ENCODE measurements at places on chromosomes 1 and 21. TPM values are rescaled to one million over a fixed set of nuclear protein-coding genes. Genes with fewer than 3 reads are reported as not detected.

DNA sequence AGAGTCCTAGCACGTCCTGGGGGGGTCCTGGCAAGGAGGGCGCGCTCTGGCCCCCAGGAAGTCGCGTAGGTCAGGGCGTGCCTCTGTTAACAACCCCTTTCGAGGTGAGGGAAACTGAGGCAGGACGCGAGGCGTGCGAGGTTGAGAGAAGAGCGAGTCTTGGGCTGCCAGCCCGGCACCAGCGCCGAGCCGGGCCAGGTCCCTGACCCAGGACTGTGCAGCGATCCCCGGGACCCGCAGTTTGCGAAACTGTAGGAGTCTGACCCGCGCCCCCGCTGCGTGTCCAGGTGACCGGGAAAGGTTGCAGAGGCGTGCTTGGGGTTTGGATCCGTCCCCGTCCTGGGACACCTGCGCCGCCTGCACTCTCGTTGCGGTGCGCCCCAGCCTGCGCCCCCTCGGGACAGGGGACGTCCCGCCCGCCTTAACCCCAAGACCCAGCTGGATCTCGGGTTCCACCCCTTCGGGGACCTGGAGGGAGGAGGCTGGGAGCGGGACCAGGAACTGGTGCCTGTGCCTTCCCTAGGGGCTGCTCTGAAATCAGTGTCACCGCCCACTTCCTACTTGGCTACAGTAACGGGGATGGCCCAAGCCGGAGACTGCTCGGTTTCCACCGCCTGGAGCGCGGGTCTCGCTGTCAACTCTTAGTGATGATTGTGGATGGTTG, 493 bp downstream of the DISC1 start:
- DNase-seq, result peak; percentile 22

Gene ELAVL4
- total RNA-seq, result not detected

Gene LCE2B
- not detected for total RNA-seq

Gene CAMK1G
- total RNA-seq, result not detected

Gene RGS7
- not detected for total RNA-seq

GRCh38 chr1:3584915-3585314, 26.4 kb downstream of the MEGF6 start:
- DNase-seq, result no peak

Gene NBPF19
- total RNA-seq, result 6.1 TPM

Gene NPHS2
- not detected for total RNA-seq

DNA sequence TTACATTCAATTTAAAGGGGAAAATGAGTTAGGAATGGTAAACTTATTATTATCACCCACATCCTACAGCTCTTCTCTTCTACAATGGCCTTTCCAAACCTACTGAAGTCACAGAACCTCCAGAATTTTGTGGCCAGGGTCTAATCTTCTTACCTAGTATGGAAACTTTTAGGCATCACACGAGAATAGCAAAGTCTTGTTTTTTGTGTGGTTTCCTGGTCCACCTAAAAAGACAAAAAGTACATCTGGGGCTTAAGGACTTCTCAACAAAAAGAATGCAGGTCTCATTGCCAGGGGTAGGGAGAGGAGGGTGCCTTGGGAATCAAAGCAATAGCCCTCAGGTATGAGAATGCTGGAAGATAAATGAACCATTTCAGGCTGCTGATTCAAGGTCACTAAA, 345.3 kb downstream of the LMX1A start:
- DNase-seq, result no peak

DNA sequence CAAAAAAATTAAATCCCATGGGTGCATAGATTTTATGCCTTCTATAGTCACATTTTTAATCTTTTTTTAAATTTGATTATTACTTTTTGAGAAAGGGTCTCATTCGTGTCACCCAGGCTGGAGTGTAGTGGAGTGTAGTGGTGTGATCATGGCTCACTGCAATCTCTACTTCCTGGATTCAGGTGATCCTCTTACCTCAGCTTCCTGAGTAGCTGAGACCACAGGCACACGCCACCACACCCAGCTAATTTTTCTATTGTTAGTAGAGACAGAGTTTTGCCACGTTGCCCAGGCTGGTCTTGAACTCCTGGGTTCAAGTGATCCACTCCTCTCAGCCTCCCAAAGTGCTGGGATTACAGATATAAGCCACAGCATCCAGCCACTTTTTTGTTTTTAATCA, 10.4 kb downstream of the CBR3 start:
- DNase-seq, result no peak

DNA sequence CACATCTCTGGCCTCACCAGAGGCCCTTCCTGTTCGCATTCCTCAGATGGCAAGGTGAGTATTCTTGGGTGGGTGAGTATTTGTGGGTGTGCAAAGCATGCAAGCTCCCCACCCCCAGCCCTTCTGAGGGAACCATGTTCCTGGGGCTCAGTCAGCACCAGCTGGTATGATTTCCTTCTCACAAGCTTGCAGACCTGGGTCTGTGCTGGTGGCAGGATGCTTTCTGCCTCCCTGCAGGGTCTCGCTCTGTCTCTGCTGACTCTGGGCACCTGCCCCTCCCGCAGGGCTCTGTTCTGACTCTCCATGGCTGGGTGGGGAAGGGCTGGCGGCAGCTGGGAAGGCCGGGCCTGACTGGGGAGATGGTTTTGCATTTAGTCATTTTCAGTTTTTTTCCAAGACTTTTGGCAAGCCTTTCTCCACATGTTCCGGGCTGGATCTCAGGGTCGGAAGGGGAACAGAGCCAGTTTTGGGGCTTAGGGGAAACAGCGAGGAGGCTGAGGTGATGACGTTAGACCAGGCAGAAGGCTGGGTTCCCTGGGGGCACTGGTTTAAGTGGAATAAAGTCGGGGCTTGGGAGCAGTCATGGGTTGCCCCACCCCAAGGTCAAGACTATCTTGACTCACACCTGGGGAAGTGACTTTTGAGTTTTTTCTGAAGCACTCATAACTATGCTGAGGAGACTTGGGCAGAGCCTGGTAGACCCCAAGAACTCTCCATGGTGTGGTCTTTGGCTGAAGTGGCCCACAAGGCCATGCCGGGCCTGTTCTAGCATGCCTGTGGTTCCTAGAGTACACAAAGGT, 6.2 kb downstream of the RASSF5 start:
- peak; percentile 96 for DNase-seq

Gene SAMSN1
- not detected for total RNA-seq

- peak; percentile 29 for DNase-seq
Observed at GRCh38 chr1:99731384-99731783, 35.1 kb downstream of the FRRS1 start.

Gene OR2M7
- total RNA-seq, result not detected

Gene HCRTR1
- total RNA-seq, result not detected

- peak; percentile 50 for DNase-seq
Observed at GRCh38 chr1:225881959-225882693, at the start of gene TMEM63A. Gene TMEM63A, minus strand, starts transcription at chr1:225882380. Its CDS starts 4,800 bp downstream, at chr1:225877580.

Gene KCNT2
- total RNA-seq, result 0.38 TPM

Gene KCNK1
- total RNA-seq, result 25.8 TPM

- no peak for DNase-seq
Observed at GRCh38 chr1:202701200-202701599, 9.1 kb downstream of the SYT2 start.

DNA sequence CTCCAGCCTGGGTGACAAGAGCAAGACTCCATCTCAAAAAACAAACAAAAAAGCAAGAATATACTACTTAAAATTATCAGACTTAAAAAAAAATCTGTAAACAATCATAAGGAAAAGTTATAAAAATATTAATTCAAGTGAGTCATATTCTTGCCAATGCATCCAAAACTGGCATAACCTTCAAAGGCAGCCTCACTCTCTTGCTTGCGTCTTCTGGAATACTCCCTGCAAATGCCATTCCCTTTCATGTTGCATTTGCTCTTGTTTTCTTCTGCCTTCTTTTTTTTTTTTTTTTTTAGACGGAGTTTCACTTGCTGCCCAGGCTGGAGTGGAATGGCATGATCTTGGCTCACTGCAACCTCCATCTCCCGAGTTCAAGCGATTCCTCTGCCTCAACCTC, 32.2 kb upstream of the ZBTB8A start:
- no peak for DNase-seq

GRCh38 chr1:230970432-230970831, 8.2 kb downstream of the TTC13 start:
- no peak for DNase-seq

DNA sequence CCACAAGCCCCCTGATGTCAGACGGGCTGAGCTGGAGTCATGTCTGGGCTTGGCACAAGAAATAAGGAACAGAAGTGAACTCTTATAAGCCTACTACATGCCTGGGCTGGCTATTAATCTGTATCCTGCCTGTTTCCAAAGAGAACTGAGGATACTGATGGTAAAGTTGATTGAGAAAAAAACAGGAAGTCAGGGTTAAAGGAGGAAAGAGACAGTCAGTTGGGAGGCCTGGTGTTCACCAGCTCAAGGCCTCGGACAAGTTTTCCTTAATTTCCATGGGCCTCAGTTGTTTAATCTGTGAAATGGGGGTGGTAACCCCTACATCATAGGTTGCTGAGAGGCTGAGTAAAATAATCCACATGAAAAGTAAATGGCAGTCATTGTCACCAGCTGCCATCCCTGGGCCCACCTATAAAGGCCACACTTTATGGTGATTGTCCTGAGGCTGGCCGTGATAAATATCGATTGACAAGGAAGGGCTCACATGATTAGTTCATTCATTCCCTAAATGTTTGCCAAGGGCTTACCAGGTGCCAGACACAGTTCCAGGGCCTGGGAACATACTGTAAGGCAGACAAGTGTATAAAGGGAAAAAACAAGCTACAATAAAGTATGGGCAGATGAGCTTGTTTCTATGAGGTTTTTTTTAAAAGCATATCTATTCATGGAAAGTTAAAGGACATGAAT, 2.8 kb downstream of the ALDH4A1 start:
- DNase-seq, result peak; percentile 69

GRCh38 chr1:115506518-115506917, 135.3 kb upstream of the VANGL1 start:
- DNase-seq, result no peak

Gene DNM3
- total RNA-seq, result 0.64 TPM

Gene SYNJ1
- total RNA-seq, result 3.8 TPM

Gene KRTAP11-1
- not detected for total RNA-seq

DNA sequence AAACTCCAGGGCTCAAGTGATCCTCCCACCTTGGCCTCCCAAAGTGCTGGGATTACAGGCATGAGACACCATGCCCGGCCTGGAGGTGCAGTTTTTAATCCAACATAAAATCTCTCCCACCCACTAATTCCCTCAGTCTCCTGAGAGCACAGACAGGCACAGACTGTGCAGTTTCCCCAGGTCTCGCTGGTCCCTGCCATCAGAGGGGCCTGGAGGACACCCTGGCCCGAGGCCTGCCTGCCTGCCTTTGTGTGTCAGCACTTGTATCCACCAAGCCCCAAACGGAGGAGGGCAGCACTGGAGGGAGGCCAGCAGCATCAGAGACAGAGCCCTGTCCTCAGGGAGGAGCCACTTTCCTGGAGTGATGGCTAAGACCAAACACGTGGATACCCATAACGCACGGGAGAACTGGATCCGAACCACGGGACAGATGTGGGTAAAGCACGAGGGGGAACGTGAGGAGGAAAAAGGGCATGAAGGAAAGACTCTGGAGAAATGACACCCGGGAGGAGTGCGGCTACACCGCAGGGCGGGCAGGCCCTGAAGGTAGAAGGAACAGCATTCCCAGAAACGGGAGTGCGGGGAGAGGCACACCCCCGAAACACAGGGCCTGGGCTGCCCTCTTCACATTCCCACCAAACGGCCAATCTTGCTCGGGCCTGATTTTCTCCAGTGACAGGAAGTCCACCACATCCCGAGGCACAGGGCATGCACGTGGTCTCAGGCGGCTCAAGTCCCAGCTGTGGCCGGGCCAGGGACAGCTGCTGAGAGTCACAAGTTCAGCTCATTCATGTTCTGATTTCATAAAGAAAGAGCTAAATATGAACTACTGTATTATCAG, 29.7 kb downstream of the NPHP4 start:
- no peak for DNase-seq

Gene DAB1
- total RNA-seq, result 0.13 TPM

DNA sequence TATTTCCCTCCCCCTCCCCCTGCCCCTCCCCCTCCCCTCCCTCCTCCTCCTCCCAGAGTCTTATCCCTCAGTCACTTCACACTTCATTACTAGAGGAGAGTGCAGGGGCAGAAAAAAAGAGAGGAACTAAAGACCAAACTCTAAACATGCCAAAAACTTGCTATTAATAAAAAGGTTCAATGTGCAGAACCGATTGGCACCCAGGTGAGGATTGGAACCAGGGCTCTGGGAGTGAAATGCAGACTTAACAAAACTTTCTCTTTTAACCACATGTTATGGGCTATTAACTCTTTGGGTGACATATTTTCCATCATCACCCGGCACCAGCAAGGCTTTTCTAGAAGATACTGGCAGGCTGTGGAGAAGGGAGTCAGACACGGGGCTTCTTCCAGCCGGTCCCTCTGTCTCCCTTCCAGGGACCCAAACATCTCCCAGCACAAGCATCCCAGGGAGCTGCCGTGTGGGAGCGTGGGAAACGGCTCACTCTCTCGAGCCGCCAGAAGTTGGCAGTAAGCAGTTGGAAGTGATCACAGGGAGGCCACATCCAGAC, 13.6 kb downstream of the NID1 start:
- DNase-seq, result no peak

Gene DTL
- 0.26 TPM for total RNA-seq

GRCh38 chr1:214510914-214511638, 40.3 kb downstream of the PTPN14 start:
- no peak for DNase-seq

GRCh38 chr21:14956807-14957206, 108.0 kb downstream of the NRIP1 start:
- DNase-seq, result peak; percentile 86

DNA sequence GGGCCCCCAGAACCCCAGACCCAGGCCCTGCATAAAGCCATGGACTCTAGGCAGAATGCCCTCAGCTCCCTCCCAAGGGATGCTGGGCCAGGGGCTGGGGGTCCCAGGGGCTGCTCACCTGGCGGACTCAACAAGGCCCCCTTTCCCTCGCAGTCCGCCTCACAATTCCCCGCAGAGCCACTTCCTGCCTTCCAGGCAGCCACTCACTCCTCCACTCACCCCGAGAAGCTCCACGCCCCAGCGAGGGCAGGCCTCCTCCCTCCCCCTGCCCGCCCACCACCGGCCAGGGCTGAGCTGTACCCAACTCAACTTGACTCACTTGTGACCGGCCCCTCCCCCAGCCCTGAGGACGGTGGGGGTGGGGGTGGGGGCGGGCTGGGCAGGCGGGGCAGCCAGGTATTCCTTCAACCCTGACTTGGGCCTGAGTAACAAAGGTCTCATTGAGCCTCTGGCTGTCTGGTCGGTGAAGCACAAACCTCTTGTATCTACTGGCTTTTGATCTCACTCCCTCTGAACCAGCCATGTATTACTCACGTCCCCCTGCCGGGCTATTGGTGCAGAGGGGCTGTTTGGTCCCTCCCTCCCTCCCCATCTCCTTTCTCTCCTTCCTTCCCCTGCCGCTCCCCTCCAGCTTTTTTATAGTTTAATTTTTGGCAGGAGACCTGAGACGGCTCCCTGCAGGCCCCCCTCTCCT, 5.9 kb downstream of the BLACAT1 start:
- DNase-seq, result peak; percentile 96

Gene AADACL4
- not detected for total RNA-seq

Gene OR2AK2
- not detected for total RNA-seq

Data from bronchial epithelial cell (primary cell).